ENCODE measurements at places on chromosomes 1 and 21. TPM values are rescaled to one million over a fixed set of nuclear protein-coding genes. Genes with fewer than 3 reads are reported as not detected.

DNA sequence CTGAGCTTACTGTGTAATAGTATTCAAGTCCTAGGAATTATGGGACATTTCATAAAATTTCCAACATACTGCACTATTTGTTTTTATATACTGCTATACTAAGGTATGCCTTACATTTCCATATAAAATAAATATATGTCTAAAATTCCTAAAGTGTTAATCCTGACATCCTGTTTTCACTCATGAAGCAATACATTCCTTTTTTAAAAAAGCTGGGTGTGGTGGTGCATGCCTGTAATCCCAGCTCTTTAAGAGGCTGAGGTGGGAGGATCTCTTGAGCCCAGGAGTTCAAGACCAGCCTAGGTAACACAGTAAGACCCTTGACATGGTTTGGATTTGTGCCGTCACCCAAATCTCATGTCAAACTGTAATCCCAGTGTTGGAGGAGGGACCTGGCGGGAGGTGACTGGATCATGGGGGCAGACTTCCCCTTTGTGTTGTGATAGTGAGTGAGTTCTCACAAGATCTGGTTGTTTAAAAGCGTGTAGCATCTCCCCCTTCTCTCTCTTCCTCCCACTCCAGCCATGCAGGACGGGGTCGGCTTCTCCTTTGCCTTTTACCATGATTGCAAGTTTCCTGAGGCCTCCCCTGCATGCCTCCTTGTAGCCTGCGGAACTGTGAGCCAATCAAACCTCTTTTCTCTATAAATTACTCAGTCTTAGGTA lies 5.8 kb downstream of the CDC42BPA start:
- no peak for DNase-seq
- H3K4me3 ChIP-seq: no peak overlapping the region
- H3K27me3 ChIP-seq: peaks cover 12% of the 10 kb centered on the region

Gene EXO1
- not detected for polyA plus RNA-seq

- no peak overlapping the region for H3K27ac ChIP-seq
- no peaks in the 10 kb centered on the region for H3K27me3 ChIP-seq
- no peak for DNase-seq
- H3K36me3 ChIP-seq: peaks cover 29% of the 10 kb centered on the region
- no peak overlapping the region for H3K4me3 ChIP-seq
These were observed 4.3 kb downstream of the MGST3 start for GRCh38 chr1:165635329-165635728.

GRCh38 chr1:237608433-237608832 lies 282.3 kb downstream of the ZP4 start:
- H3K4me1 ChIP-seq: no peaks in the 10 kb centered on the region
- no peaks in the 10 kb centered on the region for H3K27me3 ChIP-seq
- no peaks in the 10 kb centered on the region for H3K36me3 ChIP-seq
- no peak for DNase-seq

GRCh38 chr1:21861602-21862429 lies 49.8 kb downstream of the LDLRAD2 start:
- DNase-seq: no peak
- peaks cover 9% of the 10 kb centered on the region for H3K4me1 ChIP-seq
- H3K27ac ChIP-seq: no peak overlapping the region
- no peaks in the 10 kb centered on the region for H3K36me3 ChIP-seq
- H3K27me3 ChIP-seq: no peaks in the 10 kb centered on the region
- H3K4me3 ChIP-seq: no peak overlapping the region

Gene MEF2D
- 84.6 TPM for polyA plus RNA-seq

- H3K4me3 ChIP-seq: no peak overlapping the region
- H3K27ac ChIP-seq: no peak overlapping the region
- no peaks in the 10 kb centered on the region for H3K27me3 ChIP-seq
- no peak for DNase-seq
These were observed 35.2 kb upstream of the VAV3 start for GRCh38 chr1:108000184-108000583.

DNA sequence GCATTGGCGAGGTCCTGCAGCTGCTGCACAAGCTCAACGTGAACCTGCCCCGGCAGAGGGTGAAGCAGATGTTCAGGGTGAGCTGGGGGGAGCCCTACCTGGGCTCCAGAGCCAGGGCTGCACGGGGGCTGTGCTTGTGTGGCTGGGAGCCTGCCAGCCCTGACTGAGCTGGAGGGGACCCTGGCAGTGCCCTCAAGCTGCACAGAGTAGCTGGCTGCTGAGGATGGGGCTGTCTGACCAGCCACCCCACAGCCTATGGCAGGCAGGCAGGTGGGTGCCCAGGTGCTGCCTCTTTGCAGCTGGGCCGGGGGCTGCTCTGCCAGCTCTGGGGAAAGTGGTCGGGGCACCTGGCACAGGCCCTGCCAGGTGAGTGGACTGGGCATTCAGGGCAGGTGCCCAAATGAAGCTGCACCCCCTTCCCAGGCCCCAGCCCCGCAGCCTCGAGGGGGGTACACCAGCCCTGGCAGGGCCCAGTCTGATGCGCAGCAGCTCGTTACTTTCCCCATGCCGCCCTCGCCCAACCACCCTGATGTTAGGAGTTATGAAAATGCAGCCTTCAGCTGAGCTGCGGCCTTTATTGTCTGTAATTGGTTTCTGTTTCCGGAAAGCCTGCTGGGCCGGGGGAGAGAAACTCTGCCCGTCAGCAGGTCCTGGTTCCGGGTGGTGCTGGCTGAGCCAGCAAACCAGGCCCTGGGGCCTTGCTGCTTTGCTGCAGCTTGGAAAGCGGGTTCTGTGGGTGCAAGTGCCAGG lies 4.3 kb downstream of the PLCH2 start:
- H3K27me3 ChIP-seq: no peaks in the 10 kb centered on the region
- H3K36me3 ChIP-seq: no peaks in the 10 kb centered on the region
- no peak for DNase-seq
- no peak overlapping the region for H3K4me3 ChIP-seq
- H3K4me1 ChIP-seq: no peaks in the 10 kb centered on the region
- H3K27ac ChIP-seq: no peak overlapping the region

- H3K27ac ChIP-seq: no peak overlapping the region
- H3K4me3 ChIP-seq: no peak overlapping the region
- no peaks in the 10 kb centered on the region for H3K36me3 ChIP-seq
- H3K27me3 ChIP-seq: no peaks in the 10 kb centered on the region
- no peaks in the 10 kb centered on the region for H3K4me1 ChIP-seq
- DNase-seq: no peak
These were observed 483.7 kb downstream of the CAMTA1 start for GRCh38 chr1:7268983-7269382.

Data from CD14-positive monocyte (primary cell).